ENCODE measurements at places on chromosomes 12 and 14.

DNA sequence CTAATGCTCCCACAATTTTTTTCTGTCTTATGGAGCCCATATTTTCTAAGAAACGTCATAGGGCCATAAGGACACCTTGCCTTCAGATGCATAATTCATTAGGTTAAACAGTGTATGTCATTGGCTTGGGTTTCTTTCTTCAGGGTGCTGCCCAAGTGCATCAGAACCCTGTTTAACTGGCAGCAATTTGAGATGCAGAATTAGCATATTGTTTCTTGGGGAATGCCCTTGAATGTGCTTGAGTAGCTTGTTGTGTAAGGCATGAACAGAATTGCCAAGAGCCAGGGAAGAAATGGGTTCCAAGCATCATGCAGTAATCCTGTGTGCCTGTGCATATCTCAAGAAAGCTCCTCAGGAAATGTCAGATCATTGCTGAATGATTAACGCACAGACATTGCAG, 277.2 kb downstream of the SYT1 start:
- DNase-seq: no peak

- no peak for DNase-seq
Observed at GRCh38 chr12:46499226-46499625, 126.7 kb upstream of the SLC38A2 start.

DNA sequence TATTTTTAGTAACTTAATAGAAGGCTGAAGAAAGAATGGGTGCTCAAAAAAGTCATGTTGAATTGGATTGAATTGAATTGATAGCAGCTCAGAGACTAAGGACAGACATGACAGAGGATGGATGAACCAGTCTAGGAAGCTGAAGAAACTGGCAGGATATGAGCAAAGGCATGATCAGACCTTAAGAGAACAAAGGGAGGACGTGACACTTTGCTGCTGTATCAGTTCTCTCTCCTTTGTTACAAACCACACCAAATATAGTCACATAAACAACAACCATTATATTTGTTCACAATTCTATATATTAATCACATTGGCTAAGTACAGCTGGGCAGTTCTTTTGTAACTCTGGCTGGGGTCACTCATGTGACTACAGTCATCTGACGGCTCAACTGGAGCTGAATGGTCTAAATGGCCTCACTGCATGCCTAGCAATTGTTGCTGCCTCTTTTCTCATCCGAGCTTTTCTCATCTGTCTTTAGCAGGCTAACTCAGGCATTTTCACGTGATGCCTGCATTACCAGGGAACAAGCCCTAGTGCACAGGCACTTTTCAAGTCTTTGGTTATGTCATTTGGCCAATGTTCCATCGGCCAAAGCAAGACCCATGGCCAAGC, 355.0 kb downstream of the ETNK1 start:
- no peak for DNase-seq

- no peak for DNase-seq
Observed at GRCh38 chr12:6192604-6193380, 7.4 kb upstream of the CD9 start.

DNA sequence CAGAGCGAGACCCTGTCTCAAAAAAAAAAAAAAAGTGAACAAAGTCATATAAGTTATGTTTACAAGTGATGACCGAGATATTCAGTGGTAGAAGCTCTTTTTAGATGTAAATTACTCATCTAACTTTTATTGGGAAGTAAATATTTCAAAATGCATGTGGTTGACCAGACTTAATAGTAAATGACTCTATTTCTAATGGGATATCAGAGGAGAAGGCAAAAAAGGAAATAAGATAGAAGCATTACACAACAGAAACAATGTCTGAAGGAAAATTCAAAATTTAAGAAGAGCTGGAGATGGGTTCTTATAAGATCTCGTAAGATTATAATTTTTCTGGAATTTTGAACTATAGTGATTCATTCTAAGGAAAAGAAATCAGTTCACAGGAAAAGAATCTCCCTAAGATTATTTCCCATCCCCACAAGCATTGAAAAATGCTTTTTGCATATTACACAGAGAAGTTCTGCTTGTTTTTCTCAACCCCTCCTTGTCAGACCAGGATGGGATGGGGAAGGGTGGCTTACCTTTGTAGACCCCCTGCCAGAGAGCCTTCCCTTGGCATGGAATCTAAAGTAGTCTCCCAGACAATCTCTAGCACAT, 63.1 kb upstream of the STK38L start:
- no peak for DNase-seq

GRCh38 chr12:15852383-15852782, 29.8 kb upstream of the STRAP start:
- no peak for DNase-seq

DNA sequence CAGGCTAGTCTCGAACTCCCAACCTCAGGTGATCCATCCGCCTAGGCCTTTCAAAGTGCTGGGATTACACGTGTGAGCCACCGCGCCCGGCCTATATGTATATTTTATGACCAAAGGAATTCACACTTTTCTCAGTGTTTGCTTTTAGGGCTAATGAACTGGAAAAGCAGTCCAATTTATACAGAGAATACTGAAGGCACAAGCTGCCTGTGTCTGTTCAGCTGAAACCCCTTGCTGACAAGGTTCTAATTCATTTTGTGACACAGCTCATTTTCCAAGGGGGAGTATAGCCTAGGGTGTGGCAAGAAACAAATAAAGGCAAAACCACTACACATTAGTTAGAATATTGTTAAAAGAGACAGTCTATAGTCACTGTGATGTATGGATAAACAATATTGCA, 18.3 kb upstream of the NEMF start:
- no peak for DNase-seq

GRCh38 chr12:111893287-111893686, 51.3 kb downstream of the MAPKAPK5 start:
- no peak for DNase-seq

DNA sequence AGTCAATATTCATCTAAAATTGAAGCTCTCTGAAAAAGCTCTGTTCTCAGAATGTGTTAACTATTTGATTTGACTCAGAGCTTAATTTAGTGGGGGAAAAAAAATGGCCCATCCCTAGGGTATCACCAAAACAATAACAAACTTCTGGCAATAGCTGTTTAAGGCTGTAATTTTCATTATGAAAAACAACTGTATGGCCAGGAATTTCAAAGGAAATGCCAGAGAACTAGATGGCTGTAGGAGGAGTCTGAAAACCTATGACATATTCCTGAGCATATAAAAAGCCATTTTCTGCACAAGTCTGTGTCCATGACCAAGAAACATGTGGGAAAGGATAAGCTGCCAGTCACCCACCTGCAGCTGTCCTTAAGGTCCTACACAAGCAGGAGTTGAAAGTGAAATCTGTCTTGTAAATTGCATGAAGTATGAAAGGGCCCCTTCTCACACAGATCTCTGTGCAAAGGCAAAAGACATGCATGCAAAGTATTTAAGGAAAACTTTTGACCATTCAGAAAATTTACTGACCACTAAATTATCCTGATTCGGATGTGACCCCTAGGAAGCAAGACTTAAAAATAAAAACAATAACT, 299.1 kb downstream of the BTG1 start:
- no peak for DNase-seq

GRCh38 chr14:73774241-73774570, 60.0 kb upstream of the PNMA1 start:
- DNase-seq: peak; percentile 19

DNA sequence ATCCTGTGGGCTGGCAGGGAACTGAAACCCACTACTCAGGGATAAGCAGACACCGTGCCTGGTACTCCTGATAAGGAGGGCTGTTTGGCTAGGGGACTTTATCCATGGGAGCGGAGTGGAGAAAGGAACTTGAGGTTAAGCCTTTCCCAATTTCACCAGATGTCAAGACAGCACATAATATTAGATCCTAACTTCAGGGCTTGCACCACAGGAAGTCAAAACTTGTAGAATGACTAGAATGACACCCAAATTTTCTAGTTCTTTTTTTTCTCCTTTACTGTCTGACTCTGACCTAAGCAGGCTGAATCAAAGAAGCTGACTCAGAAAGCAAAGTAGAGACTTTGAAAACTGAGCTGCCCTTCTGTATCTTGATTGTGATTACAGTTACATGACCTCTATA, 7.1 kb upstream of the CGRRF1 start:
- DNase-seq: no peak

GRCh38 chr12:19530637-19531023, 91.3 kb downstream of the AEBP2 start:
- DNase-seq: no peak

GRCh38 chr12:2607881-2608607, 186.7 kb upstream of the FKBP4 start:
- DNase-seq: no peak

DNA sequence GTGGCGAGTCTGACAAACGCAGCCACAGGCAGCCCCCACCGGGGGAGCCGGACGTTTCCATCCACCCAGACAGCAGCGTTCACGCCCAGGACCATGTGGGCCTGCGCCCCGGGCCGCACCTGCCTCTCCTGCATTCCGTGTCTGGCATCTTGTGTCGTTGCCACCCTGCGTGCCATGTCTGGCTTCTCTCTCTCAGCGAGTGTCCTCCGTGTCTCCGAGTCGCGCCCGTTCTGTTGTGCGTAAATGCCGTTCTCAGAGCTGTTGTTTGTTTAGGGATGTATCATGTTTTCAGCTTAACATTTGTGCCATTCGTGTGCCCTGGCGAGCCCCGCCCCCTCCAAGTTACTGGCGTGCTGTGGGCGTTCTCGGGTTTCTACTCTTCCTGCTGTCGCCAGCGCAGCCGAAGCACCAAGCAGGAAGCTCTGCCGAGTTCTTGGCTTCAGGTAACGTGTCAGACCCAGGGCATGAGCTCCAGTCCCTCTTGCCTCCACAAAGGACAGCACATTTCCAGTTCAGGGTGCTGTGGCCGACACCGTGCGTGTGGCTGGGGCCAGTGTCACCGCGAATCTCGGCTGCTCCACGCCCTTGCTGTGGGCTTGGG, 34.6 kb downstream of the NOC4L start:
- DNase-seq: no peak

GRCh38 chr12:92624236-92624635, 78.6 kb upstream of the PLEKHG7 start:
- no peak for DNase-seq

DNA sequence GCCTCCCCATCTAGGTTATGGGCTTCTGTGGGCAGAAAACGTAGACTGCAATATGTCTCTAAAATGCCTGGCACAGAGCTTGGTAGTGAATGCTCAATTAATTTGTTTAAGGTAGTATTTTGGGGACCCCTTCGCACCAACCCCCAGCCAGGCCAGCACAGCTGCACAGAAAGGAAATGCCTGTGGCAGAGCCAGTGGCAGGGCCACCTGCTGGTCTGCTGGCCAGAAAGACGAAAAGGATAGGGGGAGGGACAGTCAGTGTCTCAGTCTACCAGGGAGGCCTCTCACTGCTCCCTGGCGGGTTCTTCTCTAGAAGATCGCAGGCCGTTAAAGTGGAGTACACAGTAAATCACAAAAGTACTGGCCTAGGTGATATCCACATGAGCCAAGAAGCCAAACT, 3.5 kb downstream of the RAB15 start:
- no peak for DNase-seq

GRCh38 chr14:84024231-84024820, 1505.6 kb upstream of the FLRT2 start:
- no peak for DNase-seq

DNA sequence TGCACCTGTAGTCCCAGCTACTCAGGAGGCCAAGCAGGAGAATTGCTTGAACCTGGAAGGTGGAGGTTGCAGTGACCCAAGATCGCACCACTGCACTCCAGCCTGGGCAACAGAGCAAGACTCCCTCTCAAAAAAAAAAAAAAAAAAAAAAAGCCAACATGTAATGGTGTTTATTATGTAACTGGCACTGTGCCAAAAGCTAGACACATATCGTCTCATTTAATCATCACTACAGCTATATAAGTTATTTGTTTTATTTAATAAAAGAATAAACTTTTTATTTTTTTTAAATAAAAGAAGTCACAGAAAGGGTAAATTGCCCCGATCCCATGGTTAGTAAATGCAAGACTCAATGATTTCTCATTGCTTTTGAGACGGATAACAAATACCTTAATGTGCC, 76.9 kb downstream of the PTCSC3 start:
- DNase-seq: no peak

DNA sequence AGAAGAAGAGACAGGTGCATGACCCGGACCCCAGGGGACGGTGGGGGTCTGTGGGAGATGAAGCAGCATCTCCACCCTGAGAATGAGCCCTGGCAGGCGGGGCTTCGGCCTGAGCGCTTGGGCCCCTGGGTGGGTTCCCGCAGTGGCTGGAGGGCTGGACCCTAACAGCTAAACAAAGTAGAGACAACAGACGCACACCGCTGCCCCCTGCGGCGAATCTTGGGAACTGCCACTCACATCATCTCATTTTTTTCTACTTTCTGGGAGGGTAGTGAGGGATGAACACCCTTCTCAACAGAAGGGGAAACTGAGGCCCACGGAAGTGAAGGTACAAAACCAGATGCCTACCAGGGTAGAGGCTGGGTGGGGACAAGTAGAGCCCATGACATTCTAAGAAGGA, 104.7 kb downstream of the RFLNA start:
- peak; percentile 63 for DNase-seq

DNA sequence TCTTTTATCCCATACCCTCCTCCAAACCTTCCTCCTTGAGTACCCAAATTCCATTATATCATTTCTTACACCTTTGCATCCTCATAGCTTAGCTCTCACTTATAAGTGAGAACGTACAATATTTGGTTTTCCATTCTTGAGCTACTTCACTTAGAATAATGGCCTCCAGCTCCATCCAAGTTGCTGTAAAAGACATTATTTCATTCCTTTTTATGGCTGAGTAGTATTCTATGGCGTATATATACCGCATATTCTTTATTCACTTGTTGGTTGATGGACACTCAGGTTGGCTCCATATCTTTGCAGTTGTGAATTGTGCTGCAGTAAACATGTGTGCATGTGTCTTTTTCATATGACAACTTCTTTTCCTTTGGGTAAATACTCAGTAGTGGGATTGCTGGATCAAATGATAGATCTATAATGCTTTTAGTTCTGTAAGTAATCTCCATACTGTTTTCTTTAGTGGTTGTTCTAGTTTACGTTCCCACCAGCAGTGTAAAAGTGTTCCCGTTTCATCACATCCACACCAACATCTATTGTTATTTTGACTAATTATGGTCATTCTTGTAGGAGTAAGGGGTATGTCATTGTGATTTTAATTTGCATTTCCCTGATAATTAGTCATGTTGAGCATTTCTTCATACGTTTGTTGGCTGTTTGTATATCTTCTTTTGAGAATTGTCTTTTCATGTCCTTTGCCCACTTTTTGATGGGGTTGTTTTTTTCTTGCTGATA, 10.1 kb downstream of the RAB21 start:
- no peak for DNase-seq

DNA sequence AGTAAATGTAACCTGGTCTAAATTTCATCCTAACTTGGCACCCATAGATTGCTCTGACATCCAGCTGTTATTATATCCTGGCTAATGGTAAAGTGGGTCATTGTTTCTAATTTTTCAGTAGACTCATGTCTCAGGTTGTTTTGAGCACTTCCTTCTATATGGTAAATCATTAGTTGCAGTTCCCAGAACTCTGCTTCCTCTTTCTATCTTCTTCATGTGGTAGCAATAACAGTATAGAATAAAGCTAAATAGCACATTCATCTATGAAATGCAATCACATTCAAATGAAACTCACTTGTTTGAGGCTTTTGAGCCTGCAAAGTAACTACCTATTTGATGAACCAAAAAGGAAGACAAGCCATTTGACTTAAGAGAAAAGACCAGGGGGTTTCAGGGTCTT, 65.1 kb upstream of the GZMB start:
- no peak for DNase-seq

- no peak for DNase-seq
Observed at GRCh38 chr12:19971361-19972280, 396.7 kb upstream of the PDE3A start.

Measured in ovary (tissue), 10 donors.